ENCODE measurements at places on chromosomes 6 and 20. TPM values are rescaled to one million over a fixed set of nuclear protein-coding genes. Genes with fewer than 3 reads are reported as not detected.
A peak's percentile ranks its signal among the peaks of the same experiment; 100 is the strongest.

The PHACTR3 gene
- polyA plus RNA-seq = 1.4 TPM

The EPB41L1 gene
- 1.8 TPM for polyA plus RNA-seq

DNA sequence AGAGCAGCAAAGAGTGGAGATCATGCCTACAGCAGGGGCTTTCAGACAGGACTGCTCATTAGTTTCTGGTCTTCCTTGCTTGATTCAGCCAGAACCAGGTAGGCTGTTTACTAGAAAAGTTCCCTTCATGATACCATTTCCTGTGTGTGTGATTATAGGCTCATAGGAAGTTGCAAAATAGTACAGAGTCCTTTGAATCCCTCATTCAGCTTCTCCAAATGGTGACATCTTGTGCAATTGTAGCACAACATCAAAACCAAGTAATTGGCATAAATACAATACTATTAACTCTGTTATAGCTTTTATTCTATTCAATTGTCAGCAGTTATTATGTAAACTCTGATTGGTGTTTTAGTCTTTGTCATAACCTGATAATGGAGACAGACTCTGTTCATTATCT lies 347.3 kb upstream of the CDH4 start:
- H3K27me3 ChIP-seq = no peaks in the 10 kb centered on the region
- H3K36me3 ChIP-seq = no peaks in the 10 kb centered on the region
- no peaks in the 10 kb centered on the region for H3K4me1 ChIP-seq

DNA sequence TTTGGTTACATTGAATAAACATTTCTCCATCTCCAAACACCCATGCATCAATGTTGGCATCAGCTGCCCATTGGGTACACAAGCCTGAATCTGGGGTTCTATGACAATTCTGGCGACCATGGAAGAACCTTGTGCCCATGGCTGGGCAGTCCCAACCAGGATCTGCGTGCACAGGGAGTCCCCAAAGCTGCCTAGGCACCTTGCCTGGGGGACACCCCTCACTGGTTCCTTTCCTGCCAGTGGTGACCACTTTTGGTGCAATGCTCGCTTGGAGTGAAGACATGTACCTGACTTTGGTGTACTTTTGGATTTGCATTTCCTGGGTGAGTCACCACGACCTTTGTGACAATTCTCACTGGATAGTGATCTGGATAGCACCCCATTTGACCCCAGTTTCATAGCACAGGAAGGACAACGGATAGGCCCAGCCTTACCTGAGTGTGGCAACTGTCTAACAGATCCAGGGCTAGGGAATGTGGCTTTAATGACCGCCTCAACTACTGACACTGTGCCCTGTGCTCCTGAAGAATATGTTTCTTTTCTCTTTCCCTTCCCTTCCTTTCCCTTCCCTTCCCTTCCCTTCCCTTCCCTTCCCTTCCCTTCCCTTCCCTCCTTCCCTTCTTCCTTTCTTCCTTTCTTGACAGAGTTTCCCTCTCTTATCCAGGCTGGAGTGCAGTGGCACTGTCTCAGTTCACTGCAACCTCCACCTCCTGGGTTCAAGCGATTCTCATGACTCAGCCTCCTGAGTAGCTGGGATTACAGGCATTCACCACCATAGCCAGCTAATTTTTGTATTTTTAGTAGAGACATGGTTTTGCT lies 7.1 kb downstream of the SPINT3 start:
- no peak overlapping the region for H3K4me3 ChIP-seq
- H3K27ac ChIP-seq = peak overlapping the region; percentile 79
- H3K27me3 ChIP-seq = no peaks in the 10 kb centered on the region

DNA sequence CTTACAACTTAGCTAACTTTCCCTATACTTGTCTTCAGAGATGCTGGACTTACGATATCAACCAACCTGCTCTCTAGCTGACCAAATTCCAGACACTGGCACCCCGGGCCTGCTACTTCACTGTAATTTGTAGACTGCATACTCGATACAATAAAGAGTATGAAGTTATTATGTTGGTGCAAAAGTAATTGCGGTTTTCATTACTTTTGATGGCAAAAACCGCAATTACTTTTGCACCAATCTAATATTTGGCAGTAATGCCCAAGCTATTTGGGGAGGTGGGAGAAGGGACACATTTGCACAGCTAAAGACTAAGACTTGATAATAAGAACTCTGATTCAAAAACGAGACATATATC lies 34.9 kb upstream of the ARHGAP18 start:
- no peak overlapping the region for H3K27ac ChIP-seq
- no peaks in the 10 kb centered on the region for H3K36me3 ChIP-seq
- H3K27me3 ChIP-seq = no peaks in the 10 kb centered on the region
- H3K4me3 ChIP-seq = no peak overlapping the region

GRCh38 chr20:3925899-3926638 lies 36.9 kb downstream of the PANK2 start:
- DNase-seq = no peak
- no peaks in the 10 kb centered on the region for H3K27me3 ChIP-seq
- H3K4me1 ChIP-seq = no peaks in the 10 kb centered on the region
- H3K36me3 ChIP-seq = peaks cover 15% of the 10 kb centered on the region

- no peaks in the 10 kb centered on the region for H3K4me1 ChIP-seq
- H3K4me3 ChIP-seq = no peak overlapping the region
- no peaks in the 10 kb centered on the region for H3K27me3 ChIP-seq
- peaks cover 1% of the 10 kb centered on the region for H3K36me3 ChIP-seq
- H3K27ac ChIP-seq = no peak overlapping the region
Measured at GRCh38 chr20:34632870-34633452, 43.9 kb downstream of the PIGU start.

DNA sequence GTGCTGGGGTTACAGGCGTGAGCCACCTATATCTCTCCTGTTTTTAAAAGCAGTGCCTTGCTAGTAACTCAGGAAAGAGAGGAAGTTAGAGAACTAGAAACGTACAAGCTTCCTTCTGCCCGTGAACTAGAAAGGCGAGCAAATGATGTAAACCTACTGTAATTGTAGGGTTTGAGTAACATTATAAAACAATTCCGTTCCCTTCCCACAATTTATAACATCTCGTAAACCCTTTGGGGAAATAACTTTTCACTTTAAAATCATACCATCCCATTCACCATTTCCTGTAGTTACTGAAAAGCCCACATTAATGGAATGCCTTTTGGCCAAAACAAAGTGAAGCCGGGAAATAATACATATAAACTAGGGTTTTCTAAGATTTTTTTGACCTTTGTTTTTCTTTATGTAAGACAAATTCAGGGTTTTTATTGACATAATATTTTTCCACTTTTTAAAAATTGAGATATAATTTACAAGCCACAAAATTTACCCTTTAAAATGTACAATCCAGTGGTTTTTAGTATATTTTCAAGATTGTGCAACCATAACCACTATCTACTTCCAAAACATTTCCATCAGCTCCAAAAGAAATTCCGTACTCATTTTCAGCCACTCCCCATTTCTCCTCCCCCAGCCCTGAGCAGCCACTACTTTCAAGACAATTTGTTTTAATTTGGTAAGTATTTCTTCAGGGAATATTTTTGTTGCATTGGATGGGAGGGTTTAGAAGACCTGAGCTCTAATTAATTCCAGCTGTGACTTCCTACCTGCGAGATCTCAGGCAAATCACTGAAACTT lies 175.1 kb upstream of the PDE10A start:
- DNase-seq = no peak
- H3K4me3 ChIP-seq = no peak overlapping the region
- H3K36me3 ChIP-seq = no peaks in the 10 kb centered on the region
- no peaks in the 10 kb centered on the region for H3K27me3 ChIP-seq
- H3K4me1 ChIP-seq = no peaks in the 10 kb centered on the region

GRCh38 chr6:16243055-16243454 lies 4.7 kb downstream of the GMPR start:
- H3K36me3 ChIP-seq = no peaks in the 10 kb centered on the region
- H3K27me3 ChIP-seq = peaks cover 15% of the 10 kb centered on the region
- no peak overlapping the region for H3K4me3 ChIP-seq
- H3K27ac ChIP-seq = no peak overlapping the region
- peaks cover 21% of the 10 kb centered on the region for H3K4me1 ChIP-seq

DNA sequence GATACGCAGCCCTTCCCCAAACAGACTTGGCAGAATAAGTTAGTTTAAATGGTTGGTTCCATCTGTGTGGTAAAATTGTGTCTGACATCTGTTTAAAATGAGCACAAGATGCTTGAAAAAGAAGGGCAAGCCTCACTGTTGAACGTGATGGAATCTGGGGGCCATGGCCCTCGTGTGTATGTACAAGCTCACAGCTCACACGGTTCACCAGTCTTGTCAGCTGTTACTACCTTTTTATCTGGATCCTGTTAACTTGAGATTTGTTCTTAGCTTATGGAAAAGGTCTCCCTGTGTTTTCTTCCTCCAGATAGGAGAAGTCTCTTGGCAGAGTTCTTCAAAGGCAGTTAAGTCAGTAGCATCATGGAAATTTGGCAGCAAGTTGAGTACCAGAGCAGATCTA lies 270.6 kb downstream of the KHDC1L start:
- DNase-seq = no peak
- no peaks in the 10 kb centered on the region for H3K27me3 ChIP-seq
- peaks cover 18% of the 10 kb centered on the region for H3K4me1 ChIP-seq
- H3K27ac ChIP-seq = no peak overlapping the region
- H3K4me3 ChIP-seq = no peak overlapping the region
- no peaks in the 10 kb centered on the region for H3K36me3 ChIP-seq

DNA sequence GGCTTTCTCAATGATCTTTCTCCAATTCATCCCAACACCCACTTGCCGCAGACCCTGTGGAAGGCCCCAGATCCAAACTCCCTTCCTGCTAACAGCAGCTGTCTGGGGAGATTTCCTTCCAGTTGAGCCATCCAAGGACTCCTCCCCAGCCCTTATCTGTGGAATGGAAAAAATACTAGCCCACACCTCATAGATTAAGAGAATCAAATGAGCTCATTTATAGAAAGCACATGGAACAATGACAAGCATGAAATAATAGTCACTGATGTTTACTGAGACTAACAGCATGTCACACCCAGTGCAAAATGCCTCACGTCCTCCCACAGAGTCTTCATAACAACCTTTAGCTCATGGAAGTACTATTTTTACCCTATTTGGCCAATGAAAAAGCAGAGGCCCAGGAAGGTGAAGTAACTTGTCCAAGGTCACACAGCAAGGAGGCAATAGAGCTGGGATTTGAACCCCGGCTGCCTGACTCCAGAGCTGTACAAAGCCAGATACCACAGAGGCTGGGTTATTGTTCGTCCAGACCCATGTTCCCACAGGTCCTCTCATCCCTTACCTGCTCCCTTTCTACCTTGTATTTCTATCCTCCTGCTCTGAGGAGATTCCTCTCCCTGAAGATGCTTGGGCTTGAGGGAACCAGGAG lies 23.4 kb upstream of the PTGIS start:
- peaks cover 13% of the 10 kb centered on the region for H3K27me3 ChIP-seq
- no peak overlapping the region for H3K4me3 ChIP-seq
- H3K36me3 ChIP-seq = no peaks in the 10 kb centered on the region
- H3K4me1 ChIP-seq = peaks cover 11% of the 10 kb centered on the region

DNA sequence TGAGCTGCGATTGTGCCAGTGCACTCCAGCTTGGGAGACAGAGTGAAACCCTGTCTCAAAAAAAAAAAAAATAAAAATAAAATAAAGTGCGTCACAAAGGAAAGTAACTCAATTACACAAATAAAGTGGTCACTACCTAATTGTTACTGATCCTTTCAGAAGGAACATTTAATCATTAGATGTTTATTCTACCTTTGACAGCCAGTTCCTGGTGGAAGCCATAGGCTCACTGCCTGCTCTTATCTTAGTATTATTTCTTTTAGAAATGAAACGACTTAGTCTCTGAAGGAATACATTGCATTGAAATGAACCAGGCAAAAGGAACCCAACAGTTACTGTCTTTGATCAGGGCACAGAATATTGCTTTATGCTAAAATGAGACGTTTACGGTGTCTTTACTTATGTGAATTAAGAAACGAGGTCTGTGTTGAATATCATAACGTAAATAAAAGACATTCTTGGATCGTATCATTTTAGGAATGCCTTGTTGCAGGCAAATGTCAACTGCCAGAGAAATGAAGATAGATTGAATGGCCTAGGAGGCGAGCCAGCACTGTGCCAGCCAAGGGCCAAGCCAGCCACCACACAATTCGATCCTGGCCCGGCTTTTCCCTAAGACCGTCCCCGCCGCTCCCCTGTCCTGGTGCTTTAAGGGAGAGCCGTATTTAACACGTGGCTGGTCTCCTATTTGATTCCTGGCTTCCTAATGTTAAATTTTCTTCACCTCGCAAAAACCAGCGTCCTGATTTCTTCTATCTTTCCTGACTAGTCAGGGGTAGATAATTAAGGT lies 136.7 kb upstream of the GMDS start:
- DNase-seq = no peak
- no peaks in the 10 kb centered on the region for H3K36me3 ChIP-seq
- no peaks in the 10 kb centered on the region for H3K27me3 ChIP-seq
- H3K27ac ChIP-seq = no peak overlapping the region
- H3K4me3 ChIP-seq = no peak overlapping the region
- peaks cover 11% of the 10 kb centered on the region for H3K4me1 ChIP-seq

DNA sequence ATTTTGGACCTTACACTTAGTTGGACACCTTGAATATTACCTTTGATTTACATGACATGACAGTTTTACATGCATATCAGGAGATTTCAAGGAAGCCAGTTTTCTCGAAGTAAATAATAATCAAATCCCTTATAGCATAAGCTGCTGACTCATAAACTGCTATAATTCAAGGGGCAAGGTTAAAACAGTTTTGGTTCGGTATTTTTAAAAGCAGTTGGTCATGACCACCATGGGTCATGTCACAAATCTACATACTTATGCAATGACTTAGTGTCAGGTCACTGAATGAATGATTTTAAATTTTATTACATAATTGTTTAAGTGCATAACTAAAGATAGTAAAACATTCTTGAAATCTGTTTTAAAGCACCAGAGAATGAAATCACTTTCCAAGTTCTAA lies 158.0 kb downstream of the DST start:
- H3K36me3 ChIP-seq = peaks cover 3% of the 10 kb centered on the region
- no peak for DNase-seq
- H3K4me3 ChIP-seq = no peak overlapping the region
- H3K27me3 ChIP-seq = no peaks in the 10 kb centered on the region

DNA sequence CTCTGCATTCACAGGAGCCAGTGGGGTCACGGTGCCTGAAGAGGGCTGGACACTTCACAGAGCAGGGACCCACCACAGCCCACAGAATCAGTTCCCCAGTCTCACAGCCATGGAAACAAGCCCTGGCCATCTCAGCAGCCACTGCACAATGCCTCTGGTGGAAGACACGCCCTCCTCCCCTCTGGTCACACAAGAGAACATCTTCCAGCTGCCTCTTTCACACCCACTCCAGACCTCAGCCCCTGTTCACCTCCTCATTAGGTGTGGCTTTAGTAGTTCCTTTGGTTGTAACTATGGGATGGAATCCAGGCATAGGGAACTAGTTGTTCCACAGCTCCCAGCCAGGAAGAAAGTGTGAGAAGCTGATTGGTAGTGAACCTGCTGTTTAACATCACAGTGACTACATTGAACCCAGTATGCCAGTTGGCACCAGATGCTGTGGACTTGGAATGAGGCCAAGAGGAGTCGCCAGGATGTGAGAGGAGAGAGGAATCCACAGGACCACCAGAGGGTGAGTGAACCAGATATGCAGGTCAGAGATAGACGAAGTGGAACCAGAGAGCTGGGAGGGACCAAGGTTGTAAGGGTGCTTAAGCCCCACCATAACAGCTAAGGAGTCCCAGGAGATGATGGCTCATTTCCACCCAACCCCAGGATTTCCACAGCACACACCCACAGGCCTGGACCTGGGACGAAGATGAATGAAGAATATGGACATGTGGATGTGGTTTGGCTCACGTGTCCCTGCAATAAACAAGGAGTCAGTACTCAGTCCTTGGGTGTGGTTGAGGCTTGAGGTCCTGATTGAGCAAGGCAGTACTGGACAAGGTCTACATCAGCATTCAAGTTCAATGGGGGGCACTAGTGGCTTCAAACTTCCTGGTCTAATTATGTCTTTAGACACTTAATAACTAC lies 8.8 kb upstream of the BTN3A3 start:
- H3K27ac ChIP-seq = no peak overlapping the region
- H3K4me3 ChIP-seq = no peak overlapping the region
- no peaks in the 10 kb centered on the region for H3K27me3 ChIP-seq
- H3K36me3 ChIP-seq = peaks cover 11% of the 10 kb centered on the region
- H3K4me1 ChIP-seq = no peaks in the 10 kb centered on the region
